Ecto neural progenitor cell (in vitro differentiated cells): ENCODE measurements at places on chromosomes 2 and 18.

- DNase-seq = no peak
These were observed 185.2 kb upstream of the SLC14A2 start for GRCh38 chr18:45430041-45430440.

DNA sequence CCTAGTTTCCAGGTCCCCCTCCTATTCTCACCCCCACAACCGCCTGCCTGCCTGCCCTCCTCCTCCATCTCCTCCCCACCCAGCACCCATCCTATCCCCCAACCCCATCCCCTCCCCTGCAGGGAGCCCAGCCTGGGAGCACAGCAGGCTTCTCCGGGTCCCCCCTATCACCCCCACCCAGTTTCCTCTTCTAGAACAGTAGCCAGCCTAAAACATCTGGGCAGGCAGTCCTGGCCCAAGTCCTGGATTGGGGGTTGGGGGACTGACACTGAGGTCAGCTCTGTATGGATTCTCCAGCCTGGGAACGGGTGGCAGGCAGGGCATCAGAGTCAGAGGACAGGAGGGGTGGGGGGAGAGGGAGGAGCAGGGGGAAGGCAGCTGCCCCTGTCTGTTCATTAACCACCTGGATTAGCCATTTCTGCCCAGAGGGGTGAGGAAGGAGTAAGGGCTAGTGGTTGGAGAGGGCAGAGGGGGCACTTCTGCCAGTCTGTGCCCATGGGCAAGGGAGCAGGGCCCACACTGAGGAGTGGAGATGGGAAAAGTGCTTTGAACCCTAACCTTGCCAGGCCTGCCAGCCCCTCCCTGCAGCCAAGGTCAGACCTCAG, 60.0 kb downstream of the TNS1 start:
- DNase-seq = no peak

DNA sequence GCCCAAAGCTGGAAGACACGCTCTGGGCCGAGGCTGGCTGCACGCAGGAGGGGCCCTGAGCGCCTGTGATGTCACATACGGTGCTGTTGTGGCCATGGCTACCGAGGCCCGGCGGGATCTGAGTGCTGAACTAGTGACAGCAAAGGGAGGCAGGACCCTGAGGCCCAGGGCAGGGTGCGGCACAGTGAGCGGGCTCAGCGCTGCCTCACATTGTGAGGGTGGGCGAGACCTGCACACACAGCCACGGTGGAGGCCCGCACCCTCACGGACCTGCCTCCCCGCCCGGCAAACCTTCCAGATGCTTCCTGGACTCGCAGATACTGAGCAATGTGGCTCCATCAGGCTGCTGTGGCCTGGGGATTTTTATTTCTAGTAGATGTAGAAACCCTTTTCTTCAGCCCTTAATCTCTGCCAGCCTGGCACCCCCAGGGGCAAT, 133.8 kb upstream of the CTDP1 start:
- peak; percentile 47 for DNase-seq

DNA sequence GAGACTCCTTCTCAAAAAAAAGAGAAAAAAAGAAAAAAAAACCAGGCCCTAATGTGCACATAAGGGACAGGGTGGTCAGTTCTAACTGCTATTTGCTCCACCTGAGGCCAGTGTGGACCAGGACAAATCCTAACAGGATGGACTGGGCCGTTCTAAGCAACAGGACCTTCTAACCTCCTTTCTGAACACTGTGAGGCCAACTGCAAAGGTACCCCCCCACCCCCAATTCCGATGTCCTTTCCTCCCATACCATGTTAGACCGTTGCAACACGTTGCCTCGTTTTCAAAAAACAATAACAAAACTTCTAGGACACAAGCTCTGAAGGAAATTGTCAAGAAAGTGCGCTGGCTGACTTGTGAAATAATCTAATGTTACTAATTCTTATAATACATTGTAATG, 1.2 kb downstream of the THAP4 start:
- no peak for DNase-seq

DNA sequence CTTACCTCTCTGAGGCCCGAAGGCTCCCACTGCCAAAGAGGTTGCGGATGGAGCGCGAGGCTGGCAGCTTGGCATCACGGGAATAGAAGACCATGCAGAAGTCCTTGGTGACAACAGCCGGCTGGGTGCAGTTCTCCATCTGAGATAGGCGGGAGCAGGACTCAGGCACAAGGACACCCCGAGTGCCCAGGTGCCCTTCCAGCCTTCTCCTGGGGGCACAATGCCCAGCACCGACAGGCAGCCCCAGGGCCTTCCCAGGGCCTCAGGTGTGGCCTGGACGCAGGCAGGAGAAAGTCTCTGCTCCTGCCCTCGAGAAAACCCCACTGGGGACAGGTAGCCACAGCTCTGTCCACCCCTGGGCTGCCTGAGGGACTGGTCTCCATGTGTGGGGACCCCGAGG, 33.6 kb downstream of the AQP12A start:
- no peak for DNase-seq

DNA sequence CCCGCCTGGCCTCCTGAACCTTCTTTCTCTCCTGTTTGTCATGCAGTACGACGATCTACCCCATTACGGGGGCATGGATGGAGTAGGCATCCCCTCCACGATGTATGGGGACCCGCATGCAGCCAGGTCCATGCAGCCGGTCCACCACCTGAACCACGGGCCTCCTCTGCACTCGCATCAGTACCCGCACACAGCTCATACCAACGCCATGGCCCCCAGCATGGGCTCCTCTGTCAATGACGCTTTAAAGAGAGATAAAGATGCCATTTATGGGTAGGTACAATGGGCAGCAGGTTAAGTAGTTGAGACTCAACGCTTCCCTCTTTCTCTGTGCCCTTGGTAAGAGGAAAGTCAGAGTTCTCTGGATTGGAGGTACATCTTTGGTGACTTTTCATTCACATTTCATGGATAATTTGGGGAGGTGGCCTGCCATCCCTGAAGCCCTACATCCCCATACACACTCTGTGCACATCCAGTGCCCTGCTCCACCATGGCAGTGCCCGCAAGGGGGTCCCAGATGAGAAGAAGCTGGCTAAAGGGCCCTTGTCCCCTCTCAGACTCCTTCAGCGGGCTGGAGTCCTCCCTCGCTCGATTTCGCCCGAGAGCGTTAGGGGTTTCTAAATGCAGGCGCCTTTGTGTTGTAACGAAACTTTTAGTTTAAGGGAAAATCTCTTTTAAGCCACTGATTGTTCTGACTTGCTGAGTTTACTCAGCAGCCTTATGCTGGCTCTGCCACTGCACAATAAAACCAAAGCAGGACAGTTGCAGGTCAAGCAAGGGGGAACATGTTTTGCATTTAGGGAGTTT, 3.0 kb downstream of the MEIS1 start:
- peak; percentile 61 for DNase-seq

DNA sequence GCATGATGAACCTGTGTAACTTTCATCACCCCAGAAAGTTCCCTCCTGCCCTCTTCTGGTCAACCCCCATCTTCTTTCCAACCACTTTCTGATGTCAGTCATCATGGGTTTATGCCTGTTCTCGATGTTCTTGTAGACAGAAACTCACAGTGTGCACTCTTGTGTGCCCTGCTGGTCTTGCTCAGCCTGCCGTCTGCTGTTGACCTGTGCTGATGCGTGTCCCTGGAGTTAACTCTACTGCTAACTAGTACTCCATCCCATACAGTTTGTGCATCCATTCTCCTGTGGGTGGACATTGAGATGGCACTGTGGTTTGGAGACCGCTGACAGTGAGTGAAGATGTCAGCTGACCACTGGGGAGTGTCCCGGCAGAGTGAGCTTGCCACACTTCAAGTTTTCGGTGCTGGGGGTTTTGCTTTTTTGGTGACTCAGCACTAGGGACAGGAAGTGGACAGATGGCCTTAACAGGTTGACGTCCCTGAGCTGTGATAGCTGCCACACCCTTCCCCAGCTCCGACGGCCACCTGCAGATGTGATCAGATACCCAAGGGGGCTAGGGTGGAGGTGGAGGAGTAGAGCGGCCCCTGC, 14.8 kb downstream of the KLHL29 start:
- DNase-seq = no peak

GRCh38 chr2:208249296-208249695, 5.6 kb downstream of the IDH1 start:
- no peak for DNase-seq

DNA sequence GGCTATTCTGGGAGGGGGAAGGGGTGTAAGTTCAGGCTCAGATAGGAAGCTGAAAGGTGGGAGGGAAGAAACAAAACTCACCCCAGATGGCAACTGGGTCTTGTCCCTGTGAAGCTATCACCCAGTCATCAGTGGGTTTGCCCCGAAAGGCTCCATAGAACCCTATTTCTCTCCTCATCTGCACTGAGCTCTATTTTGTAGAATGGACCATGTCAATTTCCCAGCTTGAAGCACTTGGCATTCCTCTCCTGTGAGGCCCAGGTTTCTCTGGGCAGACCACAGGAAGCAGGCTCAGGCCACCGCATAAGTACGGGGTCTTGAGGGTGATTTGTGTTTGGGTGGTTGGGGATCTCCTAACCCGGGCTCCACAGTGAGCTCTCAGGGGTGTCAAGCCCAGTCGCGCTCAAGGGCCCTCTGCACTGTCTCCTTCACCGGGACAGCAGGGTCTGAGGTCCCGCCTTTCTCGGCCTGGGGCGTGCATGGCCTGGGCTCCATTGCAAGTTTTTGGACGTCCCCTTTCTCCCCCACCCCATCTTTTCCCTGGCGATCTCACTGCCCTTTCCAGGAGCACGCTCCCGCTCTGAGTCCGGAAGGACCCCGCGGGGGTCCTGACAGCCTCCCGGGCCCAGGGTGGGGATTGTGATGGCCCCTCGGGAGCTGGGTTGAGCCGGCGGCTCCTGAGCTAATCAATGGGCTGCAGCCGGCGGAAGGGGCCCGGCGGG, 27.3 kb upstream of the NOTO start:
- no peak for DNase-seq

DNA sequence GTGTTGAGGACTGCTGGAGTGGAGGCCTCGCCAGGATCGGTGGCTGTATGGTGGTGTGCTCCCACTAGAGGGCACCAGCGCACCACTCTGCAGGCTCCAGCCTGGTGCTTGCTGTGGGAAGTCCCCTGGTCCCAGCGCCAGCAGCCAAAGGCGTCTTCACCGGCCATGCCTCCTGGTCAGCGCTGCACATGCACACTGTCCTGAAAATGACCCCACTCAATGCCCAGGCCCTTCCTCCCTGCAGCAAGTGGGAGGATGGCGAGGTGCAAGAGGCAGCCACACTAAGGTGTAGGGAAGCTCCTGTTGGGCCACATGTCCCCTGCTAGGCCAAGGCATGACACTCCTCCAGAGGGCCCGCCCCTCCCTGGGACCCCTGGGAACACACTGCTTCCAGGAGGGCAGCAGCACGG, 136.5 kb downstream of the CTIF start:
- peak; percentile 90 for DNase-seq

- no peak for DNase-seq
These were observed at the start of gene NGEF for GRCh38 chr2:233013027-233013461. TSS of gene NGEF (minus strand) at chr2:233013256. CDS start at chr2:232974890, 38,366 bp downstream.

DNA sequence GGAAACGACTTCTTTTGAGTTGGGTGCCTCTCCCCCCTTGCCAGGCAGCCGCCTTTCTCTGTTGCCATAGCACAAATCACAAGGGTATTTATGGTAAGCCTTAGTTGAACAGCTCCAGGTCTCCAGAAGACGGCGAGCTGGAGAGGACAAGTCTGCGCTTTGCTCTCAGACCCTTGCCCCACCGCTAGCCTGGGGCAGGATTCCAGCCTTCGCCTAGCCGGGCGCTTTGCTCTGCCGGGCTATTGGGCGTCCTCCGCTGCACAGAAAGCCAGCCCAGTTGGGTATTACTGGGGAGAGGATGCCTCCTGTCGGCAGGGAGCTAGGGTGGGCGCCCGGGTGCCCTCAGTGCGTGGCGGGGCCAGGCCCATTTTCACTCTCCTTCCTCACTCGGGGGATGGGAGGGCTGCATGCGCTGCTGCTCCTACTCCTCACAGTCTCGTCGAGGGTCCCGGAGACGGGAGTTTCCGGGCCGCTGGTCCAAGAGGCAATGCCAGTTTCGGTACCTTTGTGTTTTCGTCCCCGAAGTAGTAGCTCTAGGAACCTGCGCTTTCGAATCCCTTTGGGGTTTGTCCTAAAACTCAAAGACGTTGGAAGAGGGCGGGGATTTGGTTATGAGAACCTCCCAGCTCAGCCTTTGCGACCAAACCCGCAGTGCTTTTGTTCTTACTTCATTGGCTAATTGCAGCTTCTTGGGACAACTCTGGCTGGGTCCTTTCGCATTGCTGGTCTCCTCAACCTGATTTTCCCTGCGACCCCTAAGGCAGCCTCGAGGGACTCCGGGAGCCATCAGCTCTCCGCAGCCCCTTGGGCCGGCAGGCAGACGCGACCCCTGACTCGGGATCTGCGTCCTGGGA, 3.6 kb upstream of the DLX2 start:
- DNase-seq = peak; percentile 83

- no peak for DNase-seq
These were observed 87.0 kb upstream of the KCNH7 start for GRCh38 chr2:162925595-162925994.

- DNase-seq = peak; percentile 83
These were observed 47.7 kb upstream of the POMC start for GRCh38 chr2:25215948-25216679.

DNA sequence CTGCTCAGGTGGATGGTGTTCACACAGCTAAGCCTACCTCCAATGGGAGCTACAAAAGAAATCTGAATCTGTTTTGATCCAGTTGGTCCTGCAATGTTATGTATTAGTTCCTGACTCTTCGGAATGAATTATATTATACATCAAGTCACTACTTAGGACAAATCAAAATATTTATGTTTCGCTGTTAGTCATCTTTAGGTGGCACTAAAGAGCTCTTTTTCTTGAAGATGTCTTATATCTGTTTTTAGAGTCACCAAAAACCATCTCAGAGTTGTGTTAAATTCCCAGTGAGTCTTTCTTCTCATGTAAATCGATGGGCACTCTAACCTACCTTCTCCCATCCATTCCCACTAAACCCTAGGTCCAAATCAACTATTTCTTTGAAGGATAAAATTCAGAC, 2.2 kb downstream of the DNER start:
- no peak for DNase-seq

- DNase-seq = no peak
These were observed 21.7 kb downstream of the C18orf63 start for GRCh38 chr18:74337155-74337911.

DNA sequence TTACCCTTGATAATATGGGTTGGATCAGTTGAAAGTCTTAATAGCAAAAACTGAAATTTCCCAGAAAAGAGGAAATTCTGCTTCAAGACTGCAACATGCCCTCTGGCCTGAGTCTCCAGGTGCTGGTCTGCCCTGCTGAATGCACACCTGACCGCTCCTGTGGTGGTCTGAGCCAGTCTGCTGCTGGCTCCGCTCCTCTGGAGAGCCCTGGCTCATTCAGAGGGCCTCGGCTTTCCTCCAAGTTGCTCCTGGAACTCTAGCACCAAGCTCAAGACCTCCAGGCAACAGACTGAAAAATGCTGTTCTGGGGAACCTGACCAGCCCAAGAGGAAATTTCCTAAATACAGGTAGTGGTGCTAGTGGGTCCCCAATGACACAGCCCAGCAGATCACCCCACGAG, 64.8 kb downstream of the DIPK1C start:
- no peak for DNase-seq

- DNase-seq = peak; percentile 28
These were observed 25.3 kb upstream of the TNS1 start for GRCh38 chr2:218028189-218028495.

- no peak for DNase-seq
These were observed 193.5 kb upstream of the CCDC68 start for GRCh38 chr18:55152801-55153200.
